ENCODE measurements at places on chromosomes 7 and 10.

- DNase-seq: no peak
These were observed 2.2 kb downstream of the GUSB start for GRCh38 chr7:65979583-65980477.

DNA sequence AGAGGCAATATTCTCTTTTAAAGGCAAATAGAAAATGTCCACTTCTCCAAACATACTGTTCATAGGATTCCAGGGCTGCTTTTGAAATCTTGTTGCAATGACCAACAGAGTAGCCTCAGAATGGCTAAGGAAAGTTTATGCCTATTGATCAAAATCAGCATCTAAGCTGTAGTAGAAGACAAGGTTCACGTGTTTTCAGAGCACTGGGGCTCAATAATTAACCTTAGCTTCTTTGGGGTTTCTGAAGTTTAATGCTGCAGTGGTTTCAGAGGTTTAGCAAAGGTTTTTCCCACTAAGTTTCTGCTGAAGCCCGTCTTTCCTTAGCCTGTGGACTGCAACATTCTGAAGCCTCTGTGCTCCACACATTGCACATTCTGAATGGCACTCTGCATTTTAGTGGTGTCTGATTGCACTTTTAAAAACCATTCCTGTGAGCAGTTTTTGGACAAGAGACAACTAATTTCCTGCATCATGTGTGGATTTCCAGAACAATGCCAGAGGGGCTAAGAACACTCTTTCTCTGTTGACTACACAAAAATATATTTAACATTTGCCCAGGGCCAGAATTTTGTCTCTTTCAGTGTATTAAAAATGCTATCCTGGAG lies 342.5 kb downstream of the PTEN start:
- DNase-seq: no peak

DNA sequence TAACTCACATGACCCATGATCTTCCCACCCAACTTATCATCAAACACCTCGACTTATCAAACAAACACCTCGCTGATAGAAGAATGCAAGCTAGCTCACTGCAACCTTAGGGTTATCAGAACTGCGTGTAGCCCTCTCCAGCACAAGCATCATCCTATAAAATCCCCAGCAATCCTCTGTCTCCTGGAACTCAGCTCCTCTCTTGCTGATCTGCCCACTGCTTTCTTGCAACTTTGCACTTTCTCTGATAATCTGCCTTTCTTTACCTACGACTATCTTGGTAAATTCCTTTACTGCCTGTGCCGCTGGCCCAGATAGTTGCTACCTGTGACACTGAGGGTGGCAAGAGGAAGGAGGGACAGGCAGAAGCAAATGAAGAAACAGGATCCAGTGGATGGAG lies 210.9 kb downstream of the ACTR3B start:
- no peak for DNase-seq

DNA sequence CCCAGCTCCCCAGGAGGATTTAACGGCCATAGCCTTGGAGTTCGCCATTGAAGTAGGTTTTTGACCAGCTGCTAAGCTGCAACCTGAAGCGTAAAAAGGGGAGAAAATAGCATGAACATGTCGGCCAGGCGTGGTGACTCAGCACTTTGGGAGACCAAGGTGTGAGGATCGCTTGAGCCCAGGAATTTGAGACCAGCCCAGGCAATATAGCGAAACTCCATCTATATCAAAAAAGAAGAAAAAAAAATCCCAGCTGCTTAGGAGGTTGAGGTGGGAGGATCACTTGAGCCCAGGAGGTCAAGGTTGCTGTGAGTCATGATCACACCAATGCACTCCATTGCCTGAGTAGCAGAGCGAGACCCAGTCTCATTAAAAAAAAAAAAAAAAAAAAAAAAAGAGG lies 32.2 kb upstream of the MCU start:
- DNase-seq: no peak

- no peak for DNase-seq
These were observed 331.0 kb downstream of the PRPF18 start for GRCh38 chr10:13917791-13918190.
